ENCODE measurements at places on chromosomes 7 and 10. TPM values are rescaled to one million over a fixed set of nuclear protein-coding genes. Genes with fewer than 3 reads are reported as not detected.

GFRA1 gene
- total RNA-seq: 3.7 TPM

OR2A42 gene
- total RNA-seq: 0.09 TPM

KCNIP2 gene
- total RNA-seq: 0.27 TPM

FAM25G gene
- not detected for total RNA-seq

AGBL3 gene
- total RNA-seq: 1.3 TPM

RELN gene
- total RNA-seq: 1.9 TPM

DENND2A gene
- 0.66 TPM for total RNA-seq

ZCWPW1 gene
- 0.85 TPM for total RNA-seq

TPST1 gene
- 27.3 TPM for total RNA-seq

ARID5B gene
- total RNA-seq: 7.2 TPM

DGKB gene
- total RNA-seq: not detected

MBL2 gene
- not detected for total RNA-seq

HOXA2 gene
- 0.85 TPM for total RNA-seq

CYP2C8 gene
- not detected for total RNA-seq

CCL24 gene
- total RNA-seq: 0.28 TPM

SEC31B gene
- 5.4 TPM for total RNA-seq

CLCN1 gene
- total RNA-seq: not detected
